SJCRH30 (cell line): ENCODE measurements at places on chromosomes 1 and 21.

DNA sequence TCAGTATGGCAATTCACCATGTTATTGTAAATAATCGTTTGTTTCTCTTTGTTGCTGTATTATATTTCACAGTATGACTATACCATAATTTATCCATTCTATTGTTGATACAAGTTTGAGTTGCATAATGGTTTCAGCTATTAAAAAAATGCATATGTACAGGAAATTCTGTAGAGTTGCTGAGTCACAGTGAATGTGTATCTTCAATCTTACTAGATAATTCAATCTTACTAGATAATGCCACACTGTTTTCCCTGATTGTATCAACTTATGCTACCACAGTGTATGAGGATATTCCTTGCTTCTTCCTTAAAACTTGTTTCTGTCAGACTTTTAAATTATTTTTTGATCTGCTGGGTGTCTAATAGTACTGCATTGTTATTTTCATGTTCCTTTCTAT is 3.5 kb upstream of the COA6 start:
- DNase-seq: no peak

DNA sequence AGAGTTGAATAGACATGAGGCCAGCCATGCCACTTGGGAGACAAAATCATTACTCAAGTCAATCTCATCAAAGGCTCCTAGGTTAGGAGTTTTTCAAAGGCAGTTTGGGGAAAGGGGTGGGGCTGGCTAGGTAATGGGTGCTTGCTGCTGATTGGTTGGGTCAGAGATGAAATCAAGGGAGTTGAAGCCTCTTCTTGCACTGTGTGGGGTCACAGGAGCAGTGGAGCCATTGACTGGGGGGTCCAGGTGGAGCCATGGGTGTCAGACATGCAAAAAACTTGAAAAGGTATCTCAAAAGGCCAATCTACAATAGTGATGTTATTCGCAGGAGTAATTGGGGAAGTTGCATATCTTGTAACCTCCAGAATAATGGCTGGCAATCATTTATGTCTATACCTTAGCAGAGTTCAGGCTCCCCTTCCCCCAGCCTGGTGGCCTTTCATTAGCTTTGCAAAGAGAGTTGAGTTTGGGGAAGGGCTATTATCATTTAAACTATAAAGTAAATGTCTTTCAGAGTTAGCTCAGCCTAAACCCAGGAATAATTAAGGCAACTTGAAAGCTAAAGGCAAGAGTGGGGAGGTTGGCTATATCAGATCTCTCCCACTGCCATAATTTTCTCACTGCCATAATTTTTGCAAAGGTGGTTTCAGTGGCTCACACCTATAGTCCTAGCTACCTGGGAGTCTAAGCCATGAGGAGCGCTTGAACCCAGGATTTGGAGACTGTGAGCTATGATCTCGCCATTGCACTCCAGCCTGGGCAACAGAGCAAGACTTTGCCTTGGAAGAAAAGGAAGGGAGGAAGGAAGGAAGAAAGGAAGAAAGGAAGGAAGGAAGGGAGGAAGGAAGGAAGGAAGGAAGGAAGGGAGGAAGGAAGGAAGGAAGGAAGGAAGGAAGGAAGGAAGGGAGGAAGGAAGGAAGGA is 7.8 kb upstream of the PINK1 start:
- no peak for DNase-seq

DNA sequence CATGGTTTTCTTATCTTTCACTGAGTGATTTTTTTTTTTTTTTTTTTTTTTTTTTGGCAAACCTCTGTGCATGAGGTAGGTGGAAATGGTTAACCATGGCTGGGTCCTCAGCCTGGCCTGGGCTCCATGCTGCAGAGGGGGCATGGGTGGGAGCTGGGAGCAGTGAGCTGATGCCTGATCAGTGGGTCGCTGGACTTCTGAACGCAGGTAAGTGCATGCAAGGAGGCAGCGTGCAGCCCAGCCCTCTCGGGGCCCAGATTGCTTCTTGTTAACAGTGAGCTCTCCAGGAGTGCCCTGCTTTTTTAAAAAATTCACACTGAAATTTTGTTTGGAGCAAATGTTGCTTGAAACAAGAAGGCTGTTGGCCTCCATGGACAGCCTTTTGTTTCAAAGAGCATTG is 75.2 kb downstream of the UCK2 start:
- no peak for DNase-seq

- no peak for DNase-seq
These were observed 25.3 kb downstream of the DSTYK start for GRCh38 chr1:205186191-205186590.

GRCh38 chr1:8257621-8258020 is 60.3 kb upstream of the SLC45A1 start:
- DNase-seq: no peak

- no peak for DNase-seq
These were observed 321.2 kb downstream of the HLX start for GRCh38 chr1:221200464-221200863.

DNA sequence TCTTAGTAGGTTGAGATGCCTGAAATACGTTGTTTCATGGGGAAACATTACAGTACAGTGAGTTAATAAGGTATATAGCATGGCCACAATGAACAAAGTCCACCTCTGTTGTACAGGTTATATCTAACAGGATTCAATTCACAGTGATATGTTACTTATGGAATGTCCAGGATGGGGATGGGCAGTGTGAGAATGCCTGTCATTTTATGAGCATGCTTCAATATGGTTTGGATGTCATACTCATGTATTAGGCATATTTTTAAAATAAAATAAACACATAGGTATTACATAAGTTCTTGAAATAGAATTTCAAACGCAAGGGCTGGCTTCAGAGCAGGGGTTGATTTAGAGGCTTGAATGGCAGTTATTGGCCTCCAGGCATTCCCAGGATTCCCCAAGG is 6.1 kb upstream of the PHLDA3 start:
- DNase-seq: no peak

- DNase-seq: peak; percentile 94
These were observed at the start of gene DPH5 for GRCh38 chr1:101025657-101026429. Gene DPH5 (minus strand): TSS chr1:101025784. CDS start chr1:101025443, 341 bp downstream.

DNA sequence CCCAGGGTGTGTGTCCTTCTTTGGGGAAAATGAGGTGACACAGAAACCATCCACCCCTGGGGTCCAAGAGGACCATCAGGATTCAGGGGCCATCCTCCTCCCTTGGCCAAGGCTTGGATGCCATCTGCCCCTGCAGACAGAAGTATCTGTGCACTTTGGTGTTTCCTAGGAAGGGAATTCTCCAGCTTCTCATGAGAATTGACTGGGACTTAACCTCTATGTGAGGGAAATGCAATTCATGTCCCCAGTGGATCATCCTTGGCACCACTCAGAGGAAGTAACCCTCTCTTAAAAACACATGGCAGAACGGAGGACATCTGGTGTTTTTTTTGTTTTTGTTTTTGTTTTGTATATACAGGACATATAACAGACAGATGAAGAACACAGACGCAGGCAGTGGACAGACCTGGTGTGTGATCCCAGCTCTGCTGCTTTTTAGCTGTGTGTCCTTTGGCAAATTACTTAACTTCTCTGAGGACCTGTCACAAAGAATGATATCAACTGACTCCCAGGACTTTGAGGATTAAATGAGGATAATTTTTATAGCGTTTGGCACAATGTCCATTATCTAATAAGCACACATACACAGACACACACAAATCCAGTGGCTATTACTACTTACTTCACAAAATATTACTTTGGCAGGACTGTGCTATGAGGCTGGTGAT is 3.8 kb downstream of the TNN start:
- no peak for DNase-seq
